Daoy (cell line): ENCODE measurements at places on chromosomes 7 and 10. TPM values are rescaled to one million over a fixed set of nuclear protein-coding genes. Genes with fewer than 3 reads are reported as not detected.

DNA sequence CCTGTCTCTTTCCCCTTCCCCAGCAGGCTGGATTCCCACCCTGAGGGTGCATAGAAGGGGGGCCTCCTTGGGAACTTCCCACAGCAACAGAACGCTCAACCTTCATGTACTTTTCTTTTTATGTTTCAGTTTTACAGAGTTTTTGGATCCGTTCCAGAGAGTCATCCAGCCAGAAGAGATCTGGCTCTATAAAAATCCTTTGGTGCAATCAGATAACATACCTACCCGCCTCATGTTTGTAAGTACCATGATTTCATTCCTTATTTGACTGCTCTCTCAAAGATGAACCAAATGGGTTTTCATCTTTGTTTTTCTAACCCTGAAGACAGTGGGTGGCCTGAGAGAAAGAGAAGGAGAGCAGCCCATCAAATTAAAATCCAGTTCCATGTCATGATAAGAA is 46.7 kb downstream of the PLPP4 start:
- peak; percentile 10 for DNase-seq

The SFRP5 gene
- total RNA-seq: 3.0 and 6.7 TPM in 2 replicates

DNA sequence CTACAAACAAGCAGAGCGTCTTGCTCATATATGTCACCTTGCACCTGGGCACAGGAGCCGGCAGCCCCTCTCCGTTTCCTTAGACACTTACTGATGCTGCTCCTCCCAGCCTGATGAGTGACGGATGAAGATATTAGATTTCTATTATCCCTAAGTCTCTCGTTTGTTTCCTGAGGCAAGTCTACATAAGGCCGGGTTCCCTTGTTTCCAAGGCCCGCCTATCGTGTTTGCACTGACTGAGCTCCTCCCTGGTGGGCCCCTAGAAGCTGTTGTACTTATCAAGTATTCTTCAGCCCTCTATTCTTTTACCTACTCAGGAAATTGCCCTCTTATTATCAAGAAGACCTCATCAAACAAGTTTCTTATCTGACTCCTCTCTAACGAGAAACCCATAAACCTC is 18.5 kb downstream of the SH3PXD2A start:
- DNase-seq: no peak

DNA sequence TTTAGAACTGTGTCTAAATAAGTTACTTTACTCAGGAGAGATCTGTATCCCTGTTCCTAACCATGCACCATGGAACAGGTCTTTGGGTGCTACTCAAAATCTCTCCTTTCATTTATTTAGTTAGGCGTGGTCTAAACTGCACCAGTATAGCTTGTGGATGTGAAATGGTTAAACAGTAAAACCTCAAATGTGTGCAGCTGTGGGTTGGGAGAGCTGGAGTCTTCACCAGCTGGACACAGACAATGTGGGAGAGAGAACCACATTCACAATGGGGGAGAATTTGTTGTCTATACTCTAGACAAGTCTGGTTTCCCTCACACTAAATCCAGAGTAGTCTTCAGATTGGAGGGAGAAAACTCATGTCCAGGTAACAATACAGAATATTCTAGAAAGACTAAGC is 31.2 kb upstream of the IKZF1 start:
- DNase-seq: no peak

GRCh38 chr10:14066106-14066505 is 264.6 kb downstream of the FRMD4A start:
- DNase-seq: no peak

DNA sequence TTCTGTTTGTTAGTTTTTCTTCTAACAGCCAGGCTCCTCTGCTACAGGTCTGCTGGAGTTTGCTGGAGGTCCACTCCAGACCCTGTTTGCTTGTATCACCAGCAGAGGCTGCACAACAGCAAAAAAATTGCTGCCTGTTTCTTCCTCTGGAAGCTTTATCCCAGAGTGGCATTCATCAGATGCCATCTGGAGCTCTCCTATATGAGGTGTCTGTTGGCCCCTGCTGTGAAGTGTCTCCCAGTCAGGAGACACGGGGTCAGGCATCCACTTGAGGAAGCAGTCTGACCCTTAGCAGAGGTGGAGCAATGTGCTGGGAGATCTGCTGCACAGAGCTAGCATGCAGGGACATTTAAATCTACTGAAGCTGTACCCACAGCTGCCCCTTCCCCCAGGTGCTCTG is 26.7 kb upstream of the CROT start:
- DNase-seq: peak; percentile 9

- no peak for DNase-seq
Measured at GRCh38 chr10:127154831-127155620, 41.4 kb downstream of the INSYN2A start.

DNA sequence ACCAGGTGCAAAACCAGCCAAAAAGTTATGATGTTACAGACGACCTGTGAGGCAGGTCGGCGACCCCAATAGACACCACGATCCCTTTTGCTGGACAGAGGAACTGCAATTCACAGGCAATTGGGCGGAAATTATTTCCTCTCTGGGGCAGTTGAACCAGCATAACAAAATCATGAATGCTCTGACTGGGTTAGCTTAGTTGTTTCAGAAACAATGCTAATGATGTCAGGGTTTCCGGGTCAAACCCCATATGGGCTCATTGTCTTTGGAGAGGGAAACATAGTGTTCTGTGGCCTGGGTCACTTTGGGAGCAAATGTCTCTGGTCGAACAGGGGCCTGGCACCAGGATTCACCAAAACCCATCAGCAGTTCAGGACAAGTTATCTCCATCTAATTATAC is 669.1 kb upstream of the NRP1 start:
- no peak for DNase-seq

GRCh38 chr10:101545898-101546297 is 42.2 kb downstream of the POLL start:
- DNase-seq: no peak

DNA sequence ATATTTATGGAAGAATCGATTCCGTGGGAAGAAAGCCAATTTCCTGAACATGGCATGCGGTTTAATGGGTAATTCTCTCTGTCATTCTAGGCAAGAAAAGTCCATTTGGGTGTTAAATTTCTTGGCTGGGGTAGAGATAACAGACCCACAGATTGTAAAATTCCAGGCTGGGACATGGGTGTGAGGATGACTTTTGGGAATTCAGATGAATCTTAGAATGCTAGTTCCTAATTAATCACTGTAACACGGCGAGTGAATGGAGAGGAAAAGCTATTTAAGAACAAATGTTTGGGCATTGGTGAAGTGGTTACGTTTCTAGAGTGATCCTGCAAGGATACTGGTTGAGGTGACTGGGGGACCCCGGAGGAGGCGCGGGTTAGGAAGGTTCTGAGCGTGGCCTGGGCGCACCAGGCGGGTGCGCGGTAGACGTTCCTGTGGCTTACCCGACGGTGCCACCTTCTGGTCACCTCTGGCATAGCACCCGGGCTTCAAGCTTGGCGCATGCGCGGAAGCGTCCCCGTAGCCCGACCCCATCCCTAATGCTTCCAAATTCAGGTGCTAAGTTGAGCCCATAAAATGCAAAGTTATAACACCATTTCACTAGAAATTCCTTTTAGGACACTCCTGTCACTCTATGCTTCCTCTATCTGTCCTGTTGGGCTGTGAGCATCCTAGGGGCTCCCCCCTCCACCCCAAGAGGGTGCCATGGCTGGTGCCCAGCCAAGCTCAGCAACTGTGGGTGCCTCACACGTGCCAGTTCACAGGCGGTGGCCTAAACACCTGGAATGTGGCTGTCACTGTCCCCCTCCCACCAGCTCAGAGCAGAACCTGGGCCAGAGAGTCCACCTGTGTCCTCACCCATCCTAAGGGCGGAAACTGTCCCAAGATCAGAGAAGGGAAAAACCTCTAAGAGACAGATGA is 104.4 kb downstream of the PTPRE start:
- peak; percentile 71 for DNase-seq

The ASB10 gene
- total RNA-seq: not detected in 2 replicates

The TCAF2 gene
- total RNA-seq: 0.42 and 1.3 TPM in 2 replicates

- DNase-seq: peak; percentile 87
Measured at GRCh38 chr10:133292919-133293809, 15.5 kb downstream of the TUBGCP2 start.

DNA sequence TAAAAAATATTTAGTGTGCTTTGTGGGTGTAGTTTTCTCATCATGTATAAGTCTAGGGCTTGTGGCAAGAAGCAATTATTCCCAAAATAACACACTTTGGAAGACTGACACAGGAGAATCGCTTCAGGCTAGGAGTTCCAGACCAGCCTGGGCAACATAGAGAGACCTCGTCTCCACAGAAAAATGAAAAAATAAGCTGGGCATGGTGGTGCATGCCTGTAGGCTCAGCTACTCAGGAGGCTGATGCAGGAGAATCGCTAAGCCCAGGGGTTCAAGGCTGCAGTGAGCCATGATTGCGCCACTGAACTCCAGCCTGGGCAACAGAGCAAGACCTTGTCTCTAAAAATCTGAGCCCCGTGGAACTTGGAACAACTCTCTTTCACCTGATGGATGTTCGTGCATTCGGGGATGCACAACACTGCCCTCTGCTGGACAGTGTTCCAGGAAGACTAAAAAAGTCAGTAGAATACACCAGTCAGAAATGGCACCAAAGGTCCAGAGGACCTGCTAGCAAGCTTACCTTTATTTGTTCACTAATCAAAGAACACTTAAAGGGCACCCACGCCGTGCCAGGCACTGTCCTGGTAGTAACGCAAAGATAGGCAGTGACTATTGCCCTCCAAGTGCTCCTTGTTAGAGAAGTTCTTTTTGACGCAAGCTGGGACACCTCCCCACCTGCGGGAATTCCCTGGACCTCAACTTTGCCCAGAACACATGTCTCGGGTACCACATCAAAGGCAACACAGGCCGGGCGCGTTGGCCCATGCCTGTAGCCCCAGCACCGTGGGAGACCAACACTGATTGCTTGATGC is 81.9 kb upstream of the CALN1 start:
- DNase-seq: peak; percentile 63

The LRRC18 gene
- not detected in 2 replicates for total RNA-seq

- DNase-seq: no peak
Measured at GRCh38 chr7:28661826-28662595, 249.7 kb downstream of the CREB5 start.

The HEPACAM2 gene
- not detected in 2 replicates for total RNA-seq

DNA sequence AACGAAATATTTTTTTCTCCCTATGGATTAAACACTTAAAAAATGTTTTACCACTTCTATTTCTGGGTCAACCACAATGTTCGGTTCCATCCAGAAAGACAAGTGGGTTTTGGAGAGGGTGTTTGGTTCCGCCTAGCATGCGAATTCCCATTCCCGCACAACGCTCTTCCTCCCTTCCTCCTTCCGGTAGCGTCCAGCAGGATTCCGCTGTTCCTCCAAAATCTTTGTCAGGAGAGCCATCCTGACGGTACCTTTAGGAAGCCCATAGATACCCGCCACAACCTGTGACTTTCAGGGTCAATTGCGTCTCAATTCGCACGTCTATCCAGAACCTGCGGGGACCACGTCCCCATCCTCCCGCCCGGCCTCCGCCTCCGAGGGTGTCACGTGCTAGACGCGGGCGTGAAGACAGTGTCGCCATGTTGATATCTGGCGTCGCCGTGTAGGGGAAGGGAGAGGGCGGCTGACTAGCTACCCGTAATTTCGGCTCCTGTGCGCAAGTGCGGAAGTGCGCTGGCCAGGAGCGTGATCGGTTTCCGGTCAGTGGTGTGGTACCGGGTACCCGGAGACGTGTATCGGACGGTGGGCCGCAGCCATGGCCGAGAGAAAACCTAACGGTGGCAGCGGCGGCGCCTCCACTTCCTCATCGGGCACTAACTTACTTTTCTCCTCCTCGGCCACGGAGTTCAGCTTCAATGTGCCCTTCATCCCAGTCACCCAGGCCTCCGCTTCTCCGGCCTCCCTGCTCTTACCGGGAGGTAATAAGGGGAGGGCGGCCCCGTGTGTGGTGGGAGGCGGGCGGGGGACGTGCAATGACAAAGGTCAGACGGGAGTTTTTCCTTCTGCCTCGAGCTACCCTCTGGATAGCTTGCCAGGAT is at the start of gene SEC23IP:
Gene SEC23IP, plus strand, starts transcription at position 543 of the 878 bp plus-strand sequence. Its CDS starts 53 bp downstream, at position 596.
- peak; percentile 94 for DNase-seq

- DNase-seq: no peak
Measured at GRCh38 chr7:7944619-7945282, 23.8 kb upstream of the GLCCI1 start.

DNA sequence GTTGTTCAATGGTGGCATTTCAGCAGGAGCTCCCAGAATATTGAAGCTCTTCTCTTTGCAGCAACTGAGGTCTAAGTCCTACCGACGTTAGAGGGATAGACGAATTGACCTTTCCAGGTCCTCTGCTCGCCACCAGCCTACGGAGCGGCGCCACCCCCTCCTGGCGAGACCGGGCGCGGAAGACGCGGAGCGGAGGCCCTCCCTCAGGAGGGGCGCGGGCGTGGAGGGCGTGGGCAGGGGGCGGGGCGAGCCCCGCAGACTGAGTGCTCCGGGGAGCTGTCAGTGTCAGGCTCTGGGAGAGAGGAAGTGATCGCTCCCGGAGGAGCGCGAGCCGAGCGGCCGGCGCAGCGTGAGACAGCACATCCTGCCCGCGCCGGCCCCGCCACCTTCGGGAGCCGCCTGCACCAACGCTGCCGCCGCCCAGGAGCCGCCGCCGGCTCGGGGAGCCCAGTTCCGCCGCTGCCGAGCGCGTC is at the start of gene DYNC1I1:
Gene DYNC1I1, plus strand, starts transcription at position 257 of the 473 bp plus-strand sequence. CDS start 32,176 bp downstream, outside the sequence.
- DNase-seq: peak; percentile 88

The VENTX gene
- total RNA-seq: not detected in 2 replicates

- peak; percentile 85 for DNase-seq
Measured at GRCh38 chr7:134899729-134900128, 86.6 kb upstream of the AGBL3 start.

DNA sequence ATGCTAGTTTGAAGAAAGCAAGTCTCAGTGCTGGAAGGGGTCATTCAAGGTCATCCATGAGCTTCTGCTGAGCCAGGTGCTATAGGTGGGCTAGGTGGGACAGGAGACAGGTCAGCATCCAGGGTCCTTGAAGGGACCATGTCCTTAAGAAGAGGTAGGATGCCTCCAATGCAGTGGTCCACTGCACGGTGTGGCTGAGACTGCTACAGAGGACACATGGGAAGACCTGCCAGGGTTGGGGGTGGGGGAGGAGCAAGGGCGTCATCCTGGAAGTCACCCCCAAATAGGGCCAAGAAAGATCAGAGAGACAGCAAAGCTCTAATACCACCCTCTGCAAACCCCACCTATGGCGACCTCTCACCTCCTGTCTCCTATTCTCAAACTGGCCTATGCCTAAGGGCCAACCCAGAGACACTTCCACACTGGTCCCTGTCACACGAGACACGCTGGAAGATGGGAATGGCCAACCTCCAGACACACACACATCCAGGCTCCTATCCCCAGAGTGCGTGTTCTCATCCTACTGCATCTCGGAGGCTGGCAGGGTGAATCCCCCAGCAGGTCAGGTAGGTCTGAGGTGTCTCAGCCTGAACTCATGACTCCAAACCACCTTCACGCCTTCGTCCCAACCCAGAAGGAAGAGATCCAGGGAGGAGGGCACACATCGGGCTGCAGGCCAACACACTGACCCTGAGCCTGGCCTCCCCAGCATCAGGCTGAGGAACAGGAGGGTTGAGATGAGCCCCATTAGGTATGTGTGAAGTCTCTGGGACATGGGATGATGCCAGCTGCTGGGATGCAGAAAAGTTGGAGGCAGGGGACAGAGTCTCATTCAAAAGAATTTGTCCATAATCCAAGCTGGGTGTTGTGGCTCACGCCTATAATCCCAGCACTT is 5.6 kb upstream of the PPP1R35 start:
- no peak for DNase-seq
